Fibroblast of gingiva (primary cell): ENCODE measurements at places on chromosomes 4 and X.

- no peak for DNase-seq
These were observed 168.5 kb upstream of the MAP3K15 start for GRCh38 chrX:19683817-19684216.

DNA sequence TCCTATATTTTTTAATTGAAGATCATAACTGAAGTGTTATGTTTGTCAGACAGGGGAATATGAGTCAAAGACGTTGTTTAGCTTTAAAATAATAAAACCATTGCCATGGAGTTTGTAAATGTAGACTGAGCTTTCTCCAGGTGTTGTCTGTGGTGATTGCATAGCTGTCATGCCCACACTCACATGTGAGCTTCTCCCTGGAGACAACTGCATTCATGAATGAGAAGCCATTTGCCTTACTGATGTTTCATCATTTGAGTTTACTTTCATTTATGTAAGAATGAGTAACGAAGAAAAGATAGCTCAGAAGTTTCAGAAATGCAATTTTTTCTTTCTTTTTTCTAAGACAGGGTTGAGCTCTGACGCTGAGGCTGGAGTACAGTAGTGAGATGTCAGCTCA lies 339.1 kb downstream of the GALNTL6 start:
- no peak for DNase-seq

DNA sequence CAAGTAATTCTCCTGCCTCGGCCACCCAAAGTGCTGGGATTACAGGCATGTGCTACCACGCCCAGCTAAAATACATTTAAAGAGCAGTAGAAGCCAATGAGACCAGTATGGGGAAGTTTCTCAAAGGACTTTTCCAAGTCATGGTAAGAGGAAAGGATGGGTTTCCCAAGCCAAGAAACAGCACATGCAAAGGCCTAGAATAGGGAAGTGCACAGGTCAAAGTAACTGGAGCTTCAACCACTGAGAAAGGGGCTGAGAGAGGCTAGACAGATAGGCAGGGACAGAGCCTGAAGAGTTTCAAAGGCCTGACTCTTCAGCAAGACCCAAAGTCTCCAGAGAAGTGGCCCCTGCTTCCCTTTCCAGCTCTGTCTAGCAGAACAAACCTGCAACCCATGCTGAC lies 162.1 kb downstream of the CORIN start:
- DNase-seq: no peak

DNA sequence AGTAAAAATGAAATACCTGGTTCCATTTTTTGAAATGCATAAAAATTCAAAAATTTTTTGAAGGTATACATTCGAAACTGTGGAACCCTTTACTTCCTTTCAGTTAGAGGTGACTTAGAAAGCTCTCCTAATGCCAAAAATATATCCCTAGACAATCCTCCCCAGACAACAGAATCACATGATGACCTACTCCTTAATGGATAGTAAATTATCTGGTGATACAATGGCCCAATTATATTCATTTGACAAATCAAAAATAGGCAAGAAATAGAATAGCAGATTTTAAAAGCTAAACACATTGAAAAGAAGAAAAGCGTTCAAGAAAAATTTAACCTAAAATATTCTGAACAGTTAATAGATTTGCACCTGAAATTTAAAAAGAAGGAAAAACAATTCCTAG lies 3.5 kb upstream of the UGT2A2 start:
- no peak for DNase-seq

DNA sequence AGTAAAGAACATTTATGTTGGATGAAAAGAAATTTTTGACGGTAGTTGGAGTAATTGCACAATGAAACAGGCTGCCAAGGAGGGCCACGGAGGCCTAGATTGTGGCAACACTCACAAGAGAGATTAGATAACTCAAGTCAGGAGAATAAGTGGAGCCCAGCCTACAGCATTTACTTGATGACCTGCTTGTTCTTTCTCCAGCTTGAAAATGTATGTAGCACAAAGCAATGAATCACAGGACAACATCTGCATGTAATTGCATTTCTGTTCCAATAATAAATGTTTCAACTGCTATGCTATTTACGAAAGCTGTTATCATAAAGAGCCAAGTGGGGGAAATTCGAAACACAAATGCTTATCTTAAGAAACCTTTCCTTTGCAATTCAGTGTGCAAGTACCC lies 221.2 kb upstream of the MID1 start:
- DNase-seq: peak; percentile 38

- no peak for DNase-seq
These were observed 107.9 kb upstream of the FAT1 start for GRCh38 chr4:186831574-186831973.

DNA sequence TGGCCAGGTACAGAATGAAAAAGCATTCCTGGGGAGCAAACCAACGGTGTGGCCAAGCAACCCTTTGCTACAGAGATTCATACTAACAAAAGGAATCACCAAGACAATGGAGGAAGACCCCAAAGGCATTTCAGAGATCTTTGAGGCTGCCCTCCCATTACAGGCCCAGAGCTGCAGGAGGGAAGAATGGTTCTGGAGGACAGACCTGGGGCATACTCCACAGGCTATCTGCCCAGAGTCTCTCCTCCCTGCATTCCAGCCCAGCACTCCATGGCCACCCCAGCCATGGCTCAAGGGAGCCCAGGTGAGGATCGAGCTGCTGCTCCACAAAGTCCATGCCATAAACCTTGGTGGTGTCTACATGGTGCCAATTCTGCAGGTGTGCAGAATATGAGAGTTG lies 81.9 kb downstream of the ATP11C start:
- no peak for DNase-seq

DNA sequence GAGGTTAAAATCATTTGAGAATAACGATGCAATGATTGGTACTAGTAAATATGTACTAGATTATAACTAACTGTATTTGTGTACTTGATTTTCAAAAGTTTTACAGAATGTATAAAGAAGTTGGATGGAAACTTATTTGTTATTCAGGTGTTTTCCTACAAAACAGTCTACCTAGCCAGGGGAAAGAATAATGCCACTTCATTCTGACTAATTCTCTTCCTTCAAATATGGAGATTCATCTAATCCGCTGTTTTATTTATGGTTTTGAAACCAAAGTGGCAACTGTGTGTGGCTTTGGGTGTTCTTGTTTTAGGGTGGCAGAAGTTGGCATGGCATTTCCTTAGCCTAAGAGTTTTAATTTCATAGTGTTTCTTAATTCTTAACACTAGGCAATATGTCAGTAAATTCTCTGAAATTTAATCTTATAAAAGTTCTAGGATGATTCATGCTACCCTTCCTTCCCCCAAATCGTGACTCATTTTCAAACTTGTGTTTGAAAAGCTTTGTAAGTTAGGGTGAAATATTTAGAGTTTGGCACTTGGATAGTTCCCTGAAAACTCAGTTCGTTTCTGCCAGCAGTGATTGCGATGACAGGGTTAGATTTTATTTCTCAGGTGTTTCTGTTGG lies 62.6 kb downstream of the DCLK2 start:
- DNase-seq: peak; percentile 70

DNA sequence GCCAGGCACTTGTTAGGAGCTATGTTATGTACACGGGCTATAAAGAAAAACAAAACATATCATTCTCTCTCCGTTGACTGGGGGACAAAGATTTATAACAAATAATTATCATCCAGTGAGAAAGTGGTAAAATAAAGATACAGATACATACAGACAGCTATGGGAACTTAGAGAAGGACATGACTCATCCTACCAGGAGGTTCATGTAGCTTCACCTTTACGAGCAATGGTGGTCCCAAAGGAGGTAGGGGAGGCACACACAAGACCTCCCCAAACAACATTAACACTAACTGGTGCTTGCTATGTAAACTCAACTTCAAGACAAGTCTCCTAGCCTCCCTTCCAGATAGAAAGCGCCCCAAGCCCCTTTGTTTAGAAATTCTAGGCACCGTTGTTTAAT lies 8.9 kb downstream of the AMBN start:
- no peak for DNase-seq

GRCh38 chrX:154458954-154459778 lies 1.1 kb downstream of the PLXNA3 start:
- peak; percentile 47 for DNase-seq

DNA sequence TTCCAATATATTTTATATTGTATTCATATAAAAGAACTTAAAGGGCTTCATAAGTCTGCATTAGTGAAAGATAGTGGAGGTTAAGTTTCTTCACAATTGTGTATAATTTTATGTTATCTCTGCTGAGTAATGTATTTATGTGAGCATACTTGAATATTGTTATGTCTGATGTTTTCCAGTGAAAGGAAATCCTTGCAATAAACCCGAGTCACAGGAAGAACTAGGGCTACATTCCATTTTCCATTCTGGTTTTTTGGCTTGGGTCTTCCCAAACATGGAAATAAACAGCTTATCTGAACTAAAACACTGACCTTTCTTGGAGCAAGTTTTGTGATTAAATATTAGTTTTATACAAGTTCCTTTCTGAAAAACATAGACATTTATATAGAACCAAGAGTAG lies 231.3 kb upstream of the GPRIN3 start:
- DNase-seq: no peak

- DNase-seq: no peak
These were observed 18.0 kb upstream of the RHOXF2 start for GRCh38 chrX:120140293-120140981.

GRCh38 chr4:7908668-7909067 lies 31.0 kb downstream of the AFAP1 start:
- DNase-seq: no peak

DNA sequence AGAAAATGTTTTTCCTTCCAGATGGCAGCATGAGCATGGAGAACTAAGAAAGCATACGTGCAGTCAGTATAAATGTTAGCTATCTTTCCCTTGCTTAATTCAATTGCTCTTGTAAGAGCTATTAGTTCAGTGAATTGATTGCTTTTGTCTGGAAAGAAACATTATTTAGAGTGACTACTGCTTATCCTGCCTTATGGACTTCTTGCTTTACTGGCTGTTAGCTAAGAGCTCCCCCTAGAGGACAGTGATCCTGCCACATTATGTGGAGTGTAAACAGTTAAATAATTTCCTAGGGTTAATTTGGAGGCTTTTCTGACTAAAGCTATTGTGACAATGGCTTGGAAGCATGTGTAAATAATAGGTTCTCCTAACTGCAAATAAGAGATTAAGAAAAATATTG lies 1402.4 kb downstream of the FAM133A start:
- peak; percentile 39 for DNase-seq

DNA sequence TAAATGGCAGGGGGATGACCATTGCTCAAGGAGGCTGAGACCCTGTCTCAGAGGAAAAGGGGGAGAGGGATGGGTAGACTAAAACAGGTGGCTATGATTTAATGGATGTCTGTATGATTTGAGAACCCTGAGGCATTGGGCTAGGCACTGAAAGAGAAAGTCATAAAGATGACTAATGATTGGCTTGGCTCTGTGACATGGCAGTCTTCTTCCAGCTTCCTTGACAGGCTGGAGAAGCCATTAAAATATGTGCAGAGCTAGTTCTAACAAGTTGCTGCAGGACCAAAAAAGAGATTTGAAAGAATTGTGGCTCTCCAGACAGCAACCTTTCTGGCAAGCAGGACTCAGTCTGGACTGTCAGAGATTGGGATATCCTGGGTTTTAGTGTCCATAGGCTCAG lies 53.6 kb downstream of the AMER1 start:
- DNase-seq: no peak

DNA sequence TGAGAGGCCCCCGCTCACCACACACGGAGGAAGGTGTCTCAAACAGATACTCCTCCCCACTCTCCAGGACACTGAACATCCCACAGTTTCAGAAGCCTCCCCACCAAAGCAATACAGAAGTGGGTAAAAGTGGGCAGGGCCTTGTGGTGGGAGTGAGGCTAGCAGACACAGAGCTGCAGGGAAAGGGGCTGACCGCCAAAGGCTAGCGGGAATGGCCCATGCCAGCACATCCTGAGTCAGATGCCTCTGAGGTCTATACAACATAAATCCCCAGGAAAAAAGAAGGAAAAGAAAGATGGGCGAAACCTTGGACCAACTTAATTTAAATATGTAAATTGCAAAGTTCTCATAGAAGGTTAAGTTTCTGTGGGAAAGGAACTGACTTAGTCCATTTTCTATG lies 21.9 kb upstream of the ARHGAP10 start:
- DNase-seq: no peak

GRCh38 chr4:33482773-33483172 lies 2761.5 kb downstream of the ARAP2 start:
- DNase-seq: no peak

DNA sequence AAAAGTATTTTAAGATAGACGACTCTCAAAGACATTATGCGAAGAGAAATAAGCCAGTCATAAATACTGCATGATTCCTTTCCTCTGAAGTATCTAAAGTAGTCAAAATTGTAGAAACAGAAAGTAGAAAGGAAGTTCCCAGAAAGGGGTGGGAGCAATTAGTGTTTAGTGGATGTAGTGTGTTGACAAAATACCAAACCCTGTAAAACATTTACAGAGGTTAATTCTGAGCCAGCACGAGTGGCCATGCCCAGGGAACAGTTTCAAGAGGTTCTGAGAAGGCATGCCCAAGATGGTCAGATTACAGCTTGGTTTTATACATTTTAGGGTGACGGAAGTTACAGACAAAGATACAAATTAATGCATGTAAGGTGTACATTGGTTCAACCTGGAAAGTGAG lies 34.4 kb upstream of the SLC25A4 start:
- no peak for DNase-seq

- DNase-seq: no peak
These were observed 330.5 kb downstream of the ARHGAP10 start for GRCh38 chr4:148062301-148062950.

GRCh38 chr4:115430024-115430423 lies 316.6 kb upstream of the NDST4 start:
- no peak for DNase-seq

GRCh38 chrX:137550665-137551261 lies 15.2 kb upstream of the ZIC3 start:
- DNase-seq: no peak

DNA sequence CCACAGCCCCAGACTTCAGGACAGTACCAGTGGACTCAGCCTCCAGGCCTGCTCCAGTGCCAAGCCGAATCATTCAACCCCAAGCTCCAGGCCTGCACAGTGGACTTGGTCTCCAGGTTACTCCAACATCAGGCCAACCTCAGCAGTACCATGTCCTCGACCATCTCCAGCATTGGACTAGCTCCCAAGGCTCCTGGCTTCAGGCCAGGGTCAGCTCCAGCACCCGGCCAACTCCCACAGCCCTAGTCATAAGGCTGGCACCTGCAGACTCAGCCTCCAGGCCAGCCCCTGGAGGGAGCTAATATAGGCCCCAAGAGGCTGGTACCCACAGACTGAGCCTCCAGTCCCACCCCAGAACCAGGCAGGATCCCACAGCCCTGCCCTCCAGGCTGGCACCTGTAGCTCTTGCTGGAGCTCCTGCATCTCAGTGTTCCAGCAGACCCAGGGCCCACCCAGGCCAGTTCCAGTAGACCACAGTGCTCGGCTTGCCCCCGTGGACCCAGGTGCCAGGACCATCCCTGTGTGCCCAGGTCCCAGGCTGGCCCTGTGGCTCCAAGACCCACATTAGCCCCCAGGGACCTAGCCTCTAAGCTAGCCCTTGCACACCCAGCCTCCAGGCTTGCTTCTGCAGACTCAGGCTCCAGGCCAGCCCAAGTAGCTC lies 25.6 kb downstream of the ZMAT1 start:
- DNase-seq: no peak

DNA sequence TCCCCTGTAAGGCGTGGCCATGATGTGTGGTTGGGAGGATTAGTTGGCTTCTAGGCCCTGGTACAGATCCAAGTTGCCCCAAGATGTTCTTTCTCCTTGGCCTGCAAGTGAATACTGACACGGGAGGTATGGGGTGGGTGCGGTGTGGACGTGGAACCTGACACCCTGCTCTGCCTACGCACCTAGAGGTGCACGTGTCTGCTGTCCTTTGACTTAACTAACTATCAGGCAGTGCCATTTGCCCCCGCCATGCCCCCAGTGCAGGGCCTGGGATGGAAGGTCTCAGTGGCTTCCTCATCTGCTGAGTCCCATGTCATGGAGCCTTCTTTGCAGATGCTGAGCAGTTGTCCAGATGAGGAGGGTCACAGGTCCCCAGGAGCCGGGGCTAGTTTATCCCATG lies 90.8 kb downstream of the PSAPL1 start:
- DNase-seq: no peak
